G401 (cell line): ENCODE measurements at places on chromosomes 3 and 15. TPM values are rescaled to one million over a fixed set of nuclear protein-coding genes. Genes with fewer than 3 reads are reported as not detected.

PCCB gene
- 114 and 131 TPM in 2 replicates for total RNA-seq

SLC27A2 gene
- total RNA-seq: 0.06 TPM in 1 of 2 replicates, not detected in the other

DAZL gene
- total RNA-seq: not detected in 2 replicates

MST1R gene
- not detected in 2 replicates for total RNA-seq

BAHD1 gene
- total RNA-seq: 33.8 and 37.2 TPM in 2 replicates

IL20RB gene
- total RNA-seq: 0.25 and 3.3 TPM in 2 replicates

SCAANT1 gene
- total RNA-seq: not detected in 2 replicates

ADAMTS9 gene
- total RNA-seq: 0.06 TPM in 1 of 2 replicates, not detected in the other

GPR62 gene
- total RNA-seq: not detected in 2 replicates

AADACL2 gene
- total RNA-seq: not detected in 2 replicates

POC1A gene
- 22.8 and 32.2 TPM in 2 replicates for total RNA-seq

DNA sequence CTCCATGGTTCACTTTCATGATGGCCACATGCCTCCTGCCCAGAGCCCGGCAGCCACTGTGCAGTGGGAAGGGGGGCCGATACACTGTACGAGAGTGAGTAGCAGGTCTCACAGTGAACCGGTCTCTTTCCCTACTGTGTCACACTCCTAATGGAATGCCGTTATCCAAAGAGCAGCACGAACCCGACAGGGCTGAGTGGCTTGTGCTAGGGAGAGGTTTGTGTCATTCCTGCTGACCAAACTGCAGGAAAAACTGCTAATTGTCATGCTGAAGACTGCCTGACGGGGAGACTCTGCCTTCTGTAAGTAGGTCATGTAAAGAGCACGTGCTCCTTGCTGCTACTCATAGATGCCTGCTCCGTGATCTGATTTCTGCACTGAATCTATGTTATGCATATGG is 105.1 kb downstream of the ARPP21 start:
- DNase-seq: peak; percentile 93

- no peak for DNase-seq
Measured at GRCh38 chr3:114745322-114746240, 401.5 kb downstream of the ZBTB20 start.

GRCh38 chr3:79367066-79367465 is 400.7 kb downstream of the ROBO1 start:
- DNase-seq: no peak

- DNase-seq: no peak
Measured at GRCh38 chr3:17562845-17563244, 179.6 kb downstream of the TBC1D5 start.

- DNase-seq: peak; percentile 49
Measured at GRCh38 chr3:16893618-16894200, 9.0 kb downstream of the PLCL2 start.

DNA sequence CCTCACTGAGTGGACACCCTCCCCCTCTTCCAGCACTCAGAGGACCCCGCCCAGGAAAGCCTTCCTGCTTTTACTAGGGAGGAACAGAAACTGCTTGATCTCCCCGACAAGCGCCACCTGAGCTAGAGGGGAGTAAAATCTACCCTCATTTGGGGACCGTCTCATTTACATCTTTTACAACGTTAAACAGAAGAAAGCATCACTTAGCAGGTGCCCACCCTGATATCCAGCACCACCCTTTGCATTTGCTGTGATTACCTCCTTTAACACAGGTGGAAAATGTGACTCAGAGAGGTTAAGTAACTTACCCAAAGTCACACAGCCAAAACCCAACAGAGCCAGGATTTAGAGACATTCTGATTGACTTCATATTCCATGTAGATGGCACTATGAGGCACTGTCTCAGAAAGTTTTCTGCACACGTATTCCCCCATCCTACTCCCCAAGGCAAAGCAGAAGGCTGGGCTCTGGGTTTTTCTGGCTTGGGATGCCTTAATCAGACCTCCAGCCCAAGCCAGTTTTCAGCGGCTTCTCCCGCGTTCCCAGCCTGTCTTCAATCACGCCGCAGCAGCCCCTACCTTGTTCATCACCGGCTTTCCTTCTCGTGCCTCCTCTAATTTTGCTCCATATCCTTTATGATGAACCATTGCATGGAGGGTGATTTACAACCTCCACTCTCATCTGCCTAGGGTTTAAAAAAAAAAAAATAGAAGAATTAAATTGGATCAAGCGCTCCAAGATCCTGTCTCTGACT is 314.6 kb upstream of the PROK2 start:
- no peak for DNase-seq

- no peak for DNase-seq
Measured at GRCh38 chr3:184927796-184928315, 115.9 kb downstream of the VPS8 start.

- no peak for DNase-seq
Measured at GRCh38 chr3:129276385-129276784, 2.3 kb upstream of the HMCES start.

GRCh38 chr3:116806351-116806750 is 96.8 kb downstream of the TUSC7 start:
- no peak for DNase-seq

GRCh38 chr15:36359286-36359685 is 220.1 kb upstream of the CDIN1 start:
- DNase-seq: no peak

DNA sequence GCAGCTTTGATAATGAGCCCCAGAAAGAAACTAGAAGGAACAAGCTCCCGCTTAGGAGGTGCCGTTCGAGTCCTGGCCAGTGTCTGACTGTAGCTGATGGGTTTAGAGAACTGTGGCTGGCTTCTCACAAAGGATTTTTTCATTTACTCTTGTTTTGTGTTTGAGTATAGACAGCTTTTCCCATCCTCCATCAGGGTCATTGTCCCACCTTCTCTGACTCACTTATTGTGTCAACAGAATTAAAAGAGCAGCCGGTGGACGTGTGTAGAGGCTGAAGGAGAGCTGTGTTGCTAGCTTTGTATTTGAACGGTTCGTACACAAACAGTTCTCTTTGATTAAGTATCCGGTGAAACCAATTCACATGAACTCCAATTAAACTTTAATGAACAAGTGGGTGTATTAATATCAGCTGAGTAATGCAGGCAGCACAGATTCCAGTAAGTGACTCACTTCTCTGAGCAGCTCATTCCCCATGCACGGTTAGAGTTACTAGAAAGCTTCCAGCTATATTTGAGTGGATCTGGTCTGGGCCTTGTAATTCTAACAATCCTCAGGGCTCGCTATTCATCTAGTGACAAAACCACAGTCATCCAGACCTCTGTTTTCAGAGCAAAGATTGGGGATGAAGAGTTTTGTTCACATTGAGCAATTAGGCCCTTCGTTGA is 141.0 kb downstream of the LPP start:
- no peak for DNase-seq

- DNase-seq: no peak
Measured at GRCh38 chr3:90055666-90056065, 948.2 kb downstream of the EPHA3 start.

GRCh38 chr3:47011371-47011770 is 31.9 kb downstream of the NBEAL2 start:
- DNase-seq: no peak

DNA sequence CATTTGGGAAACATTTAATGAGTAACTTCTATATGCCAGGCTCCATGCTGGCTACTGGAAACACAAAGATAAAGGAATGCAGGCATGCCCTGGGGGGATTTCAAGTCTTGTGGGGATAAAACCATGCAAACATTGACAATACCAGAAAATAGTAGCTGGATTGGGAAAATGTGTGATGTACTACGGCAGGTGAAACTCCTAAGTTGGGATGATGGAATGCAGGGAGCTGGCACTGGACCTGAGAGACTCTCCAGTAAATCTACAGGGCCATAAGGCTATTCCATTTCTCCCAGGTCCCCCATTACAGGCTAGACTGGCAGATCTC is 68.2 kb upstream of the NTRK3 start:
- DNase-seq: no peak

DNA sequence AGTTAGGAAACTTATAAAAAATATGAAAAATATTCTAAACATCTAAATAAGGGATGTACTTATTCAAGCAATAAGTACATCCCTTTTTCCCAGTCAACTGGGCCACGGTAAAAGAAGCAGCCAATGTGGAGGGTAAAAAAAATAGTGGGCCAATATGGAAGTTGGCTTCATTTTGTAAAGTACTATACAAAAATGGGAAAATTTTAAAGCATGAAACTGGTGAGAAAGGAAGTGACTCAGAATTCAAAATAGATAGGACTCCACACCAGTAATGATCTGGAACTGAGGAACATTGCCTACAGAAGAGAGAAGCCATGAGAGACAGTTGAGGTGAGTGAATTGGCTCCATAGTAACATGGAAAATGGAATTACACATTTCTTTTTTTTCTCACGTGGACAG is 108.9 kb downstream of the FNDC3B start:
- no peak for DNase-seq
